IMR-90 (cell line): ENCODE measurements at places on chromosomes 3 and 15. TPM values are rescaled to one million over a fixed set of nuclear protein-coding genes. Genes with fewer than 3 reads are reported as not detected.

RAB5A gene
- total RNA-seq = 46.4 and 82.8 TPM in 2 replicates

KBTBD8 gene
- total RNA-seq = 8.6 and 15.0 TPM in 2 replicates

CILP gene
- under 0.01 TPM in 1 of 2 replicates, not detected in the other for total RNA-seq

CCDC33 gene
- total RNA-seq = not detected in 2 replicates

LRRC58 gene
- 13.4 and 21.7 TPM in 2 replicates for total RNA-seq

KIF7 gene
- total RNA-seq = 5.0 and 5.3 TPM in 2 replicates

KLHL24 gene
- 25.6 and 28.3 TPM in 2 replicates for total RNA-seq

SLC4A7 gene
- 50.4 and 86.7 TPM in 2 replicates for total RNA-seq

XCR1 gene
- total RNA-seq = not detected in 2 replicates

SLC15A2 gene
- under 0.01 and 0.18 TPM in 2 replicates for total RNA-seq

DGKG gene
- total RNA-seq = 2.5 and 4.1 TPM in 2 replicates

CPN2 gene
- total RNA-seq = not detected in 2 replicates

CPNE4 gene
- total RNA-seq = not detected in 2 replicates

TFRC gene
- total RNA-seq = 156 and 207 TPM in 2 replicates

STAB1 gene
- not detected in 2 replicates for total RNA-seq

CGGBP1 gene
- total RNA-seq = 37.8 and 42.1 TPM in 2 replicates

LRRN1 gene
- total RNA-seq = under 0.01 and 0.18 TPM in 2 replicates

LEKR1 gene
- 0.36 and 0.56 TPM in 2 replicates for total RNA-seq

PLAAT1 gene
- total RNA-seq = 0.54 and 0.56 TPM in 2 replicates

LSM3 gene
- 3.4 and 14.2 TPM in 2 replicates for total RNA-seq

C3orf62 gene
- total RNA-seq = 0.83 and 0.90 TPM in 2 replicates

SLC6A6 gene
- 29.9 and 32.5 TPM in 2 replicates for total RNA-seq

CCR3 gene
- total RNA-seq = not detected in 2 replicates

ALDH1A3 gene
- 5.0 and 8.6 TPM in 2 replicates for total RNA-seq

FSD2 gene
- not detected in 2 replicates for total RNA-seq

UROC1 gene
- total RNA-seq = not detected in 2 replicates

SERINC4 gene
- total RNA-seq = under 0.01 TPM in 1 of 2 replicates, not detected in the other

HGD gene
- total RNA-seq = not detected in 2 replicates

CFAP44 gene
- 0.90 and 1.9 TPM in 2 replicates for total RNA-seq

MTHFS gene
- 6.3 and 8.3 TPM in 2 replicates for total RNA-seq

VPS13C gene
- total RNA-seq = 32.8 and 48.6 TPM in 2 replicates

GCHFR gene
- 1.4 and 2.3 TPM in 2 replicates for total RNA-seq

GOLGA6L7 gene
- not detected in 2 replicates for total RNA-seq

GHRL gene
- not detected in 2 replicates for total RNA-seq

IL5RA gene
- total RNA-seq = not detected in 2 replicates

SUCNR1 gene
- not detected in 2 replicates for total RNA-seq

MASP1 gene
- total RNA-seq = 13.1 TPM in 2 replicates

OR5K2 gene
- not detected in 2 replicates for total RNA-seq

SKOR1 gene
- total RNA-seq = not detected in 2 replicates

PLSCR2 gene
- not detected in 2 replicates for total RNA-seq

SYNM gene
- total RNA-seq = 3.4 and 5.0 TPM in 2 replicates

TM4SF4 gene
- total RNA-seq = 1.1 and 1.6 TPM in 2 replicates

DNAJC13 gene
- 48.6 and 67.8 TPM in 2 replicates for total RNA-seq

C15orf39 gene
- 1.3 and 1.9 TPM in 2 replicates for total RNA-seq

GNB4 gene
- total RNA-seq = 112 and 131 TPM in 2 replicates

GRAMD1C gene
- 5.0 and 9.4 TPM in 2 replicates for total RNA-seq
